ENCODE measurements at places on chromosomes 1 and 21.

DNA sequence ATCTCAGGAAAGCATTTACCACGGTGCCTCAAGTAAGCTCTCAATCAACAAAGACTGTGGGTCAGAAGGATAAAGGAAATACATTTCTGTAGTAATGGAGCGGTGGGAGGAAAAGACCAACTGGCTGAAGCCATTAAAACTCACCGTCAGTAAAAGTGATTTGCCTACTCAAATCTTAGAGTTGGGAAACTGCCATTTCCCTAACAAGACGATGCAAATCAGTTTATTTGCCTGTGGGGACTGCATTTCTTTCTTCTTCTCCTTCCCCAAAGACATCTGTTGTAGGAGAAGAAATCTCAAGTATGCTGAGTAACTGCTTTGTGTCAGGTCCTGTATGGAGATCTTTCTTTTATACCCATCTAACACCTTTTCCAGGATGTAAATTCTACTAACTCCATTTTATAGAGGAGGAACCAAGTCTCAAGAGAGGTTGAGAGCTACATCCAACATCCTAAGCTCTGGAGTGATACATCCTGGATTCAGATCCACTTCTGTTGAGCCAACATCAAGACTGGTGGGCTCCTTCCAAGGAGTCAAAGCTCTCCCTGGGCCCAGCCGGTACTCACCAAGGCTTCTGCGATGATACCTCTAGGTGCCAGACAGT is 219.3 kb upstream of the FGGY start:
- no peak for DNase-seq

- no peak for DNase-seq
Measured at GRCh38 chr1:30639881-30640452, 83.4 kb downstream of the MATN1 start.

GRCh38 chr1:194512957-194513356 is 1326.5 kb upstream of the B3GALT2 start:
- DNase-seq: no peak

GRCh38 chr1:64623750-64624191 is 121.1 kb upstream of the RAVER2 start:
- no peak for DNase-seq

- no peak for DNase-seq
Measured at GRCh38 chr1:245041058-245041698, 113.6 kb upstream of the KIF26B start.

- DNase-seq: peak; percentile 57
Measured at GRCh38 chr1:184982002-184982954, 8.0 kb upstream of the NIBAN1 start.

DNA sequence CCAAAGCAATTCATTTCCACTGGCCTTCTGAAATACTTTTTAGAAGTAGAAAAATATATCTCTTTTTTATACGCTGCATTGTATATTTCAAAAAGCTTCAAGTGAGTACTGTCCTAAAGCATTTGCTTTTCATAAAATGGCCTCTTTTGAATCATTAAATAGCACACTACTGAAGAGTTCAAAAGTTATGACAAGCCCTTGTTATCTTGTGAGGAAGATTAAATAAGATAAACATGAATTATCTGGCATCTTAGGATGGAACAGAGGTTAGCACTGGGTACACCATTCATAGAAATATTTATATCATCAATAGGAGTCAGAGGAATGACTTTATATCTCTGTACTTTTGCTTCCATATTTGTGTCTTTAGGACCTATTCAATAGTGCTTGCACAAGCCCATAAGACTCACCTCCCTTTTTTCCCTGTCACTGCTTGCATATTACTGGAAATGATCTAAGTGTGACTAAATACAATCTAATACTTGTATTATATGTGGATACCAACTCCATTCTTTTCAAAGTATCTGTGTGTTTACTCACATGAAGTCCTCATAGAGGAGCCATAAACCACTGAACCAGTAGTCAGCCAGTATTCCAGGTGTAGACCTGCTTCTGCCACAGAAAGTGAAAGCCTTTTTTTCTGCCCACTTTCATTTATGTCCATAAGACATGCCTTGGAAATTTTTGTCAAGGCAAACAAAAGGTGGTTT is 274.2 kb upstream of the C1orf105 start:
- DNase-seq: no peak

GRCh38 chr1:176543360-176544129 is 80.6 kb downstream of the PAPPA2 start:
- DNase-seq: no peak

DNA sequence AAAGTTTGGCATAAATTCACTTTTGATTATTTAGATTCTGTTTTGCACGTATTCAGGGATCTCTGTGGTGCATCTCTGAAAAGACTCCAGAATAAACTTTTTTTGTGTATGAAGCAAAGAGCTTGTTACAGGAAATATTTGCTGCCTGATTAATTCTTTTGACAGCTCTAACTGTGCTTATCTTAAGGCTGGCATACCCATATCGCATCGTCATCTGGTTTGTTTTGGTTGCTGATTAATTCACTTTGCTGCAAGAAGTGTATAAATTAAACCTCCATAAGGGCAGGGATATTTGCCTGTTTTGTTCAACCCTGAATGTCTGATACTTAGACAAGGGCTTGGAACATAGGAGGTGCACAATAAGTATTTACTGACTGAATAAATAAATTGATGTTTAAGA is 17.5 kb upstream of the DUSP10 start:
- DNase-seq: no peak

DNA sequence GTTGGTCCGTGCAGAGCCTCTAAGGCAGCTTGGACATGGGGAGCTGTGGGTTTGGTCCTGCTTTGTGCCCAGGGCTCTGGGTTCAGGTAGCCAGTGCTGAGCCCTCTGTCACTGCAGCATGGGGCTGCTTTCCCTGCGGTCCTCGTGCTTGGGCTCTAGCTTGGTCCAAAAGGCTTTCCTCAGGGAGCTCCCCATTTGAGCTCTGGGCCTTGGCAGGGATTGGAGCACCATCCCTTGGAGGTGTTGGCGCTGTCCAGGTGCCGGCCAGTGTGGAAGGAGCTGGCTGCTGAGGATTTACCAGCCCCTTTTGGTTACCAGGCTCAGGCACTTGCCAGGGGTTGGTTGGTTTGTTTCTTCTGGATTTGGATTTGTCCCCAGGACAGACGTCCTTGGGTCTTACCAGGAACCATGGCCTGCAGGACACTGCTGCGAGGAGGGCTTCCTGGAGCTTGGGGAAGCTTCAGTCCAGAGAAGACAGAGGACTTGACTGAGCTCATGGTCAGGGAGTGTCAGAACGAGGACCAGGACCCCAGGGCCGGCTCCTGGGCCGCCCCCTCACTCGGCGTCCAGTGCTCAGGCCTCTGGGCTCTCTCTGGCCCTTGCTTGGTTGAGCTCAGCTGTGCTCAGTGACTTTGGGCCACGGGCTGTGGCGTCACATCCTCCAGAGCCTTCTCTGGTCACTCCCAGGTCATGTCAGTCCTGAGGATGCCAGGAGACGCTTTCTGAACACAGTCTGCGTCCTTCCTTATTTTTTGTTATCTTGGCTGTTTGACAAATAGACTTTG is 224.7 kb downstream of the CAMTA1 start:
- no peak for DNase-seq

Measured in stimulated activated CD8-positive, alpha-beta memory T cell treated with anti-CD3 and anti-CD28 coated beads, Interleukin-15, amount 100 ng/mL, for 4 hours (primary cell).